ENCODE measurements at places on chromosomes 1 and 21.

DNA sequence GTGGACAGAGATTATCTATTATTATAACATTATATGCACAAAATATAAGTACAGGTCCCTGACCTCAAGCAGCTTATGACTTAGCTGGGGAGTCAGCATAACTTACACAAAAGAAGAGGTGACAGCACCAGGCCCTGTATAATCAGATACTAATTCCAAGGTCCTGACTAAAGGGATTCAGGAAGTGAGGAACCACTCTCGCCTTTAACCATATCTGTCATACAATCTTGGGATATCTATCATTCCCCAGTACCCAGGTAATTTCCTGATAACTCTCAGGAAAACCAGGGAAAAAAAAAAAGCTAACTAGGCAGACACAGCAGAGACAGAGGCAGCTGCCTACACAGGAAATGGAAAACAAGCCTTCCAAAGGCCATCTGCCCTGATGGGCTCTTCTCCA lies 78.5 kb upstream of the CAMK1G start:
- no peak overlapping the region for H3K27ac ChIP-seq
- no peaks in the 10 kb centered on the region for H3K27me3 ChIP-seq
- H3K4me3 ChIP-seq: no peak overlapping the region
- DNase-seq: no peak
- no peaks in the 10 kb centered on the region for H3K36me3 ChIP-seq

DNA sequence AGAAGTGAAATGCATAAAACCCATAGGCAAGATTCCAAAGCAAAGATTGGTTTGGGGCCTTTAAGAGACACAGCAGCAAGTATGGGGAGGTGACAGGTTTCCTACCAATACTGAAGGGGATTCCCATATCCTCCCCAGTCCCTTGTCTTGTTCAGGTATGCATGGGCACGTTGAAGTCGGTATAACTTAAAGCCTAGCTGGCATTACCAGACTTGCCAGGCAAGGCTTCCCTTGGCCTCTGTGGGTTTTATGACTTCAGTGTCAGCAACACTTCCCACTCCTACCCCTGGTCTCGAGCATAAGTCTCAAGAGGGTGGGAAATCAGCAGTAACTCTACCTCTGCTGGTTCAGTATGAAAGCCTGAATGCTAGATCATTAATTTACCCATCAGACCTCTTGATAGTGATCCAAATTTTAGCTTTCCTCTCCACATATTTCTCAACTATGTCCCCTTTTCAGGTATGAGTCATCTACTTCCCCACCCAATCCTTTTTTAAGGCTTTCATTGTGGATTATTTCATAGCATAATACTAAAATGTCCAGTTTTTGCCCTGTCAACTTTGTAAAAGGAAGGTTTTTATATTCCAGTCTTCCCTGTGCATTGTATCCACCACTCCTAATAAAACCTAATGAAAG lies 6.8 kb downstream of the CYP4X1 start:
- H3K36me3 ChIP-seq: no peaks in the 10 kb centered on the region
- H3K27me3 ChIP-seq: peaks cover 15% of the 10 kb centered on the region
- H3K4me3 ChIP-seq: no peak overlapping the region
- no peak for DNase-seq

DNA sequence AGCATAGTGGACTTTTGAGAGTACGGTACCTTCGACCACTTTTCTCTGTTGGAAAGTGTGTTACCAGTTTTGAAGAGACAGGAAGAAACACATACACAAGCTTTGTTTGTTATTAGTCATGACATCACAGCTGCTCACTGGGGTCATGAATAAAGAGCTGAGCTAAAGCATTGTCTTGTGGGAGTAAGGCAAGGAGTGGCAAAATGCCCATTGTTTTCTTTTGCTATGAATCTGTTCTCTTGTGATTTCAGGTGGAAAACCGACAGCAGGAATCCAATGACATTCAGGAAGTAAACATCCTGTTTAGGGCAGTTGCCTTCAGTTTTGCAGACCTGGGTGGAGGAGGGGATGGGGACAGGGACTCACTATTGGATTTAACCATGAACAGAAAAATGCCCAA lies 66.2 kb downstream of the RGL1 start:
- H3K27ac ChIP-seq: no peak overlapping the region
- H3K27me3 ChIP-seq: no peaks in the 10 kb centered on the region
- H3K4me3 ChIP-seq: no peak overlapping the region

DNA sequence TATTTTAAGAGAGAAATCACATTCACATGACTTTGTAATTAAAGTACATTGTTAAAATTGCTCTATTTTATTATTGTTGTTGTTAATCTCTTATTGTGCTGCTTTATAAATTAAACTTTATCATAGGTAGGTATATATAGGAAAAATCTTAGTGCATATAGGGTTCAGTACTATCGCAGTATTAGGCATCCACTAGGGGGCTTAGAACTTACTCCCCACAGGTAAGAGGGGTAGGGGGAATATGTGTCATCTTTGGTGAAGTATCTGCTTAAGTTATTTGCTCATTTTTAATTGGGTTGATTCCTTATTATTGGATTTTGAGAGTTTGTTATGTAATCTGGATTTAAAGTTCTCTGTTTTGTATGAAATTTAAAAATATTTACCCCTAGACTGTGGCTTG lies 385.2 kb downstream of the DUSP10 start:
- H3K4me3 ChIP-seq: no peak overlapping the region
- no peak overlapping the region for H3K27ac ChIP-seq
- DNase-seq: no peak
- H3K4me1 ChIP-seq: no peaks in the 10 kb centered on the region
- H3K36me3 ChIP-seq: no peaks in the 10 kb centered on the region

DNA sequence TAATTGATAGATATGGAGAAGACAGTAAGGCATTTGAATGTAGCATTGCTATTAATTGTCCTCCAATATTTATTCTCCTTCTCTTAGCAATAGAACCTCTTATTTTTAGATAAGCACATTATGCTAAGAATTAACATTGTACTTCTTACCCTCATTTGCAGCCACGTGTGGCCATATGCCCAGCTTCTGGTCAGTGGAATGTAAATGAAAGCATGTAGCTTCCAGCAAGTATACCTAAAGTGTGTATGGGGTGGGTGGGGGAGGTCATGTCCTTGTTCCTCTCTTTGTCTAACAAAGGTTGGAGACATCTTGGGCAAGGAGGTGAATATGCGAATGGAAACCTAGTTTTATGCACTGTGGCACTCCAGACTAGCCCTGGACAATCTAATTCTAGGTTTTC lies 133.6 kb upstream of the HMCN1 start:
- no peaks in the 10 kb centered on the region for H3K36me3 ChIP-seq
- no peaks in the 10 kb centered on the region for H3K27me3 ChIP-seq
- no peak for DNase-seq
- no peak overlapping the region for H3K27ac ChIP-seq
- no peak overlapping the region for H3K4me3 ChIP-seq

Measured in activated CD8-positive, alpha-beta T cell treated with anti-CD3 and anti-CD28 coated beads, Interleukin-2, amount 10 ng/mL, durations not matched to agents 7 days and 5 days (primary cell).